ENCODE measurements at places on chromosomes 1 and 21. TPM values are rescaled to one million over a fixed set of nuclear protein-coding genes. Genes with fewer than 3 reads are reported as not detected.
A peak's percentile ranks its signal among the peaks of the same experiment; 100 is the strongest.

DNA sequence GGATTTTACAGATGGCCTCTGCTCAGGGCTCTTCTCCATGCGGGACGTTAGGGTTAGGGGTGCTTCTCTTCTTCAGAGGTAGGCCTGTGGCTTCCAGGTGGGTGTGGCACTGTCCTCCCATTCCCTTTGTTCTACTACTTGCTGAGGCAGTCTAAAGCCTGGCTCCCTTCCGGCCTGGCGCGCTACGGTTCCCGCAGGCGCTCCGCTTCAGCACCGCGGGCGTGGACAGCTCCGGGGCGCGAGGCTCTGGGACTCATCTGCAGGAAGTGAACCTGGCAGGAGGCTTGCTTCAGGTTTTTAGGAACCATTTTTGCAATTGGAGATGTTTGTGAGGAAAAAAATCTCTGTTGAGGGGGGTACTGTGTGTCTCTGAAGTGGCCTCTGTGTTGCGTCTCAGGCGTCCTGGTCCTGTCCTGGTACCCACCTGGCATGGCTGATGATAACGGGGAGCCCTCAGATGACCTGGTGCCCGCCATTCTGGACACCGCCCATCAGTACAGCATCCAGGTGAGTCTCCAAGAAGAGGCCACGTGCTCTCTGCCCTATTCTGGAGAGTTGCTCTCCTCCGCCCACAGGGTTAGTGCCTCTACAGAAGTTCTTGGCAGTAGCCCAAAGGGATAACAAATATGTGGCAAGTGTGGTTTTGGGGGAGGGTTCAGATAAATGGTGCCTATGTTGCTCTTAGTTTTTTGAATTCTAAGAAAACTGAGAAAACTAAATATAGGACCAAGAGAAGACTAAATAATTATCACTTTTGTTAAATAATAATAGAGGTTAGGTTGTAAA lies 1.9 kb downstream of the MANEAL start:
- H3K4me1 ChIP-seq, result peaks cover 12% of the 10 kb centered on the region
- no peak for DNase-seq
- H3K36me3 ChIP-seq, result 0 out of 2 replicates have a peak, but pooled peaks cover 5% of the 10 kb centered on the region
- H3K27me3 ChIP-seq, result peaks cover 34% of the 10 kb centered on the region
- no peak overlapping the region for H3K4me3 ChIP-seq

- H3K36me3 ChIP-seq, result no peaks in the 10 kb centered on the region
- peaks cover 3% of the 10 kb centered on the region for H3K27me3 ChIP-seq
- no peak for DNase-seq
- no peak overlapping the region for H3K27ac ChIP-seq
- no peak overlapping the region for H3K4me3 ChIP-seq
- H3K4me1 ChIP-seq, result no peaks in the 10 kb centered on the region
These were observed 22.3 kb downstream of the BARHL2 start for GRCh38 chr1:90694846-90695245.

DNA sequence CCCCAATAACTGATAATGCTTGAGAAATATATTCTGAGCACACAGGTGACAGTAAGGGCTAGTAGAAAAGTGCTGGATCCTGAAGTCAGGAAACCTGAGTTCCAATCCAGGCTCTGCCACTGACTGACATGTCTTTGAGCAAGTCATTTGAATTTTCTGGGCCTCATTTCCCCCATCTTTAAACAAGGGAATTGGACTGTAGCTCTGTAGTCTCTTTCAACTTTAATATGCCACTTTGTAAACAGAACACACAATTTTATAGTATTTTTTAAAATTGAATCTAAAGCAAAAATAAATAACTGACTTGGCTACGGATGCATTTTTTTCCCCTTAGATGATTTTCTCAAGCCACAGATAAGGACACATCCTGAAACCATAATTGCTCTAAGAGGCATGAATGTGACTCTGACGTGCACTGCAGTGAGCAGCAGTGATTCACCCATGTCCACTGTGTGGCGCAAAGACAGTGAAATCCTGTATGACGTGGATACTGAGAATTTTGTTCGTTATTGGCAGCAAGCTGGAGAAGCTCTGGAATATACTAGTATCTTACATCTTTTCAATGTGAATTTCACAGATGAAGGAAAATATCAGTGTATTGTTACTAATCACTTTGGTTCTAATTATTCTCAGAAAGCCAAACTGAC lies 37.0 kb downstream of the LRIG2 start:
- H3K4me1 ChIP-seq, result peaks cover 10% of the 10 kb centered on the region
- peak; percentile 71 for DNase-seq
- peak overlapping the region; percentile 78 for H3K27ac ChIP-seq
- no peak overlapping the region for H3K4me3 ChIP-seq

DNA sequence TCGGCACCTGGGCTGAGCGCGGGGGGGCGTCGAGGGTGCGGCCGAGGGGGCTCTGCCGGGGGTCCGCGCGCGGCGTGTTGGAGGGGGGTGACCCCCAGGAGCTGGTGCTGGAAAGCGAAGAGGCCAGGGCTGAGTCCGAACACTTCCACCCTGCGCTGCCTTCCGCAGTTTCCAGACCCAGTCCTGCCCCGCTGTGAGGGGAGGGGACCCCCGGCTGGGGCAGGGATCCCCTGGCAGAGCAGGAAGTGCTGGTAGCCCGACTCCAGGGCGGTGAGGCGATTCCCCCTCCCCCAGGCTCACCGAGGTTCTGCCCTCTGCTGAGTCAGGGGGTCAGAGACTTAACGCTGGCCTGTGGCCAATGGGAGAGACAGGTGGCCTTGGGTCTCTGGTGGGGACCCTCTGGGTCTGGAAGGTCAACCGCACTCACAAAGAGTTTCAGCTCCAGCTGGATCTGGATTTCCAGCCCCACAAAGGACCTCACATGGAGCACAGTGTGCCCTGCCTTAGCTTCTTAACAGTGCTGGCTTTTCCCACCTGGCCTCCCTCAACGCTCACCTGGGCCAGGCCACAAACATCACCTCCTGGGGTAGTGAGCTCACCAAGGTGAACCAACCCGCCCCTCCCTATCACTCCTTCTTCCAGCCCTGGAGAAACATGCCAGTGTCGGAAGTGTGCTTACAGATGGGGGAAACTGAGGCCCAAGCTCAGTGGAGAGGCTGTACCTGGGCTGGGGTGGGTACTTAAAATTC lies 39.8 kb upstream of the SYNC start:
- peak overlapping the region; percentile 54 for H3K27ac ChIP-seq
- peaks cover 34% of the 10 kb centered on the region for H3K36me3 ChIP-seq
- H3K27me3 ChIP-seq, result no peaks in the 10 kb centered on the region
- H3K4me3 ChIP-seq, result peak overlapping the region; percentile 93

DNA sequence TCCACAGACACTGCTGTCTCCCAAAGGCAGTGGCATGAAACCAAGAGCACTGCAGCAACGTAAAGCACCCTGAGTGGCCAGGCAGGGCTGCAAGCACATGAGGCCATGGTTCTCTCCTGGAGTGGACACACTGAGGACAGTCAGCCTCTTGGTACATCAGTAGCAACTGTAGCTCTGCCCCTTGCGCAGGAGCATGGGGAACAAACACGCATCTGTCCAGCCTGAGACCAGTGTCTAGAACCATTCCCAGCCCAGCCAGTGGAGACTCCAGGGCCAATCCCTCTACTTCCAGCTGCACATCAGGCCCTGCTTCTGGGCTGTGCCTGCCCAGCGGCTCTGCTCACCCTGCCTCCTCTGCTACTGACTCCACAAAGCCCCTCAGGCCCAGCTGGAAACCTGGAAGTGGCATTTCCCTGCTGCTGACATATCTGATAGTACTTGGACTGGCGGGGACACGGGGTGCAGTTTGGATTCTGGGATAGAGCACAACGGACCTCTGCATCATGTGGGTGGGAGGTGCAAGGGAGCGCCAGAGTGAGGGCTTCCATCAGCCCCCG lies 49.0 kb downstream of the TOR1AIP2 start:
- no peak for DNase-seq
- H3K27me3 ChIP-seq, result no peaks in the 10 kb centered on the region
- peaks cover 15% of the 10 kb centered on the region for H3K4me1 ChIP-seq
- H3K4me3 ChIP-seq, result no peak overlapping the region

GRCh38 chr1:110718452-110718851 lies 43.7 kb upstream of the KCNA3 start:
- no peaks in the 10 kb centered on the region for H3K4me1 ChIP-seq
- H3K27me3 ChIP-seq, result peaks cover 2% of the 10 kb centered on the region
- no peaks in the 10 kb centered on the region for H3K36me3 ChIP-seq
- DNase-seq, result no peak

- H3K27ac ChIP-seq, result no peak overlapping the region
- H3K36me3 ChIP-seq, result no peaks in the 10 kb centered on the region
- DNase-seq, result no peak
- no peaks in the 10 kb centered on the region for H3K4me1 ChIP-seq
- no peak overlapping the region for H3K4me3 ChIP-seq
- H3K27me3 ChIP-seq, result no peaks in the 10 kb centered on the region
These were observed 284.3 kb downstream of the RWDD3 start for GRCh38 chr1:95518310-95518709.

- no peaks in the 10 kb centered on the region for H3K4me1 ChIP-seq
- H3K4me3 ChIP-seq, result no peak overlapping the region
- no peak overlapping the region for H3K27ac ChIP-seq
- H3K36me3 ChIP-seq, result no peaks in the 10 kb centered on the region
- no peak for DNase-seq
- H3K27me3 ChIP-seq, result 0 out of 2 replicates have a peak, but pooled peaks cover 3% of the 10 kb centered on the region
These were observed 10.7 kb upstream of the OTUD7B start for GRCh38 chr1:150021191-150021694.

GRCh38 chr1:25657883-25658760 lies 41.5 kb downstream of the MAN1C1 start:
- H3K36me3 ChIP-seq, result no peaks in the 10 kb centered on the region
- H3K27me3 ChIP-seq, result 0 out of 2 replicates have a peak, but pooled peaks cover 2% of the 10 kb centered on the region
- no peaks in the 10 kb centered on the region for H3K4me1 ChIP-seq

DNA sequence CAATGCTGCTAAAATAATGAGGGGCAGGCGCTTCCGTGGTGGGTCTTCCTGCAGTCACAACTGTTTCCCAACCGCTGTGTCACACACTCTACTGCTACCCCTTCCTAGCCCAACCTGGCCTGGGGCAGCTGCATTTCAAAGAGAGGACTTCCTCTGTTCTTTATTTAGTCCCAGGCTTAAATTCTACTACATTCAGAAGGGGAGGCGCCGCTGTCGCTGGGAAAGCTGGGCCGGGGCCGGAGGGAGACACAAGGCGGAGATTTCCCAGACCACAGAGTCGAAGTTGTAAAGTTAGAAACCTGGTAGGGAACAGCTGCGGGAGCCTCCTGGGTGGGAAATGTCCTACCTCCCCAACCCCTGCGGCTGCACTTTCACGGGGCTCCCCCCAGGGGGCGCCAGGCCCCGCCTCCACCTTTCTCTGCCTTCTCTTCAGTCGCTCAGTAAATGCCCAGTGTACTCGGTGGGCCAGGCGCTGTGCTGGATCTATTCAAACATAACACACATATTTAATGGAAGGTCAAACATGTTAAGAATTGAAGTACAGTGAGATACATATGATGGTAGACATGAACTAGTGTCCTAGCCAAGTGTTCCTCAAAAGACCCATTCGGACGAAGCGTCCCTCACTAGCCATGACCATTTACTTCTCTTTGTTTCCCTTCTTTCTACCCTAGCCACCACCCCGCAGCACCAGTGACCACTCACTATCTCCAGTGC lies 23.1 kb downstream of the DYRK3 start:
- DNase-seq, result no peak
- H3K36me3 ChIP-seq, result no peaks in the 10 kb centered on the region
- no peak overlapping the region for H3K27ac ChIP-seq
- no peak overlapping the region for H3K4me3 ChIP-seq

GRCh38 chr1:68918563-68918962 lies 421.7 kb upstream of the DEPDC1 start:
- H3K4me1 ChIP-seq, result no peaks in the 10 kb centered on the region
- H3K27ac ChIP-seq, result no peak overlapping the region
- no peaks in the 10 kb centered on the region for H3K27me3 ChIP-seq
- DNase-seq, result no peak
- no peak overlapping the region for H3K4me3 ChIP-seq

GRCh38 chr1:209659909-209660308 lies 7.7 kb upstream of the LAMB3 start:
- no peaks in the 10 kb centered on the region for H3K36me3 ChIP-seq
- no peak overlapping the region for H3K27ac ChIP-seq
- H3K4me3 ChIP-seq, result no peak overlapping the region
- no peak for DNase-seq

- no peaks in the 10 kb centered on the region for H3K27me3 ChIP-seq
- no peak for DNase-seq
- no peaks in the 10 kb centered on the region for H3K4me1 ChIP-seq
- no peak overlapping the region for H3K27ac ChIP-seq
- H3K4me3 ChIP-seq, result no peak overlapping the region
- H3K36me3 ChIP-seq, result no peaks in the 10 kb centered on the region
These were observed 32.2 kb upstream of the MED18 start for GRCh38 chr1:28296401-28297261.

- H3K27me3 ChIP-seq, result no peaks in the 10 kb centered on the region
- H3K27ac ChIP-seq, result no peak overlapping the region
- no peak overlapping the region for H3K4me3 ChIP-seq
- H3K4me1 ChIP-seq, result no peaks in the 10 kb centered on the region
- DNase-seq, result no peak
These were observed 126.9 kb upstream of the LMO4 start for GRCh38 chr1:87201768-87202167.

GRCh38 chr1:244971552-244972216 lies 107.3 kb upstream of the HNRNPU start:
- H3K4me3 ChIP-seq, result peak overlapping the region; percentile 87
- peak overlapping the region; percentile 100 for H3K27ac ChIP-seq
- no peaks in the 10 kb centered on the region for H3K27me3 ChIP-seq
- H3K4me1 ChIP-seq, result peaks cover 24% of the 10 kb centered on the region
- no peak for DNase-seq

- H3K27me3 ChIP-seq, result no peaks in the 10 kb centered on the region
- H3K4me1 ChIP-seq, result no peaks in the 10 kb centered on the region
- no peaks in the 10 kb centered on the region for H3K36me3 ChIP-seq
- no peak overlapping the region for H3K4me3 ChIP-seq
- H3K27ac ChIP-seq, result no peak overlapping the region
These were observed 101.9 kb downstream of the RGS21 start for GRCh38 chr1:192418552-192419285.

DNA sequence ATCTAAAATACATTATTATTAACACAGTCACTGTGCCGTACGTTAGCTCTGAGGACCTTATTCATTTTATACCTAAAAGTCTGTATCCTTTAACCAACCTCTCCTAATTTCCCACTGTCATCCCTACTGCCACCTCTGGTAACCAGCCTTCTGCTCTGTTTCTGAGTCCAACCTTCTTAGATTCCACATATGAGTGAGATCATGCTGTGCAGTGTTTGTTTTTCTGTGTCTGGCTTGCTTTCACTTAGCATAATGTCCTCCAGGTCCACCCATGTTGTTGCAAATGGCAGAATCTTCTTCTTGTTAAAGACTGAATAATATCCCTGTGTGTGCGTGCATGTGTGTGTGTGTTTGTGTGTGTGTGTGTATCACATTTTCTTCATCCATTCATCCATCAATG lies 64.2 kb downstream of the ETS2 start:
- no peaks in the 10 kb centered on the region for H3K36me3 ChIP-seq
- H3K27me3 ChIP-seq, result no peaks in the 10 kb centered on the region
- no peak overlapping the region for H3K27ac ChIP-seq

GRCh38 chr1:19000065-19000464 lies 43.6 kb upstream of the IFFO2 start:
- no peaks in the 10 kb centered on the region for H3K27me3 ChIP-seq
- no peak overlapping the region for H3K27ac ChIP-seq
- peaks cover 4% of the 10 kb centered on the region for H3K4me1 ChIP-seq
- H3K36me3 ChIP-seq, result no peaks in the 10 kb centered on the region
- no peak for DNase-seq

Gene KCNQ4
- total RNA-seq, result 0.05 TPM

Gene GPR25
- total RNA-seq, result not detected

Gene IKBKE
- total RNA-seq, result 12.6 TPM

Gene PLEKHG5
- total RNA-seq, result 1.6 TPM

Gene LCE6A
- total RNA-seq, result not detected

Gene TAS1R1
- total RNA-seq, result not detected

Gene TMEM82
- not detected for total RNA-seq

All from SJSA1 (cell line).